ENCODE measurements at places on chromosomes 3 and 15.

- DNase-seq = no peak
Observed at GRCh38 chr3:59771768-59772181, 722.0 kb upstream of the CFAP20DC start.

GRCh38 chr3:46942076-46942475 lies 34.5 kb downstream of the CCDC12 start:
- DNase-seq = no peak

GRCh38 chr15:72237853-72238224 lies 6.8 kb upstream of the PKM start:
- DNase-seq = no peak

- DNase-seq = no peak
Observed at GRCh38 chr3:107818025-107818424, 272.8 kb downstream of the CD47 start.
